ENCODE measurements at places on chromosomes 12 and 14.

DNA sequence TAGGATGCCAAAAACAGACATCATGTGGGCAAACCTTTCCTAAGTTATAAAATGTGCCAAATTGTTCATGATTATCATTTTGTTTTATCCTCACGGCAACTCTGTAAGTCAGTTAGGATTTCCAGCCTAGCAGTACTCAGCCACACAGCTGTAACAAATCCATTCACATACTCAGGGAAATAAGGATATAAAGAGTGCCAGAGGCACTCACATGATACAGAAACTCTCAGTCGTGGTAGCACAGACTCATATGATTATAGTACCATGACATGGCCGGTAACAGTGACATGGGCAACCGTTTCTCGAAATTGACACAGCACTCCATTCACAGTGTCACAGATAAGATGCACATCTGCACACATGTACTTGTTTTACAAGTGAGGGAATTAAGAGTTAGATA lies 344.2 kb downstream of the LRIG3 start:
- no peaks in the 10 kb centered on the region for H3K36me3 ChIP-seq
- no peak for DNase-seq
- no peaks in the 10 kb centered on the region for H3K27me3 ChIP-seq

GRCh38 chr14:74658535-74659131 lies 46.6 kb upstream of the LTBP2 start:
- DNase-seq: no peak
- H3K27me3 ChIP-seq: no peaks in the 10 kb centered on the region
- H3K4me3 ChIP-seq: no peak overlapping the region

GRCh38 chr14:25788252-25788651 lies 738.3 kb upstream of the STXBP6 start:
- H3K36me3 ChIP-seq: no peaks in the 10 kb centered on the region
- H3K27me3 ChIP-seq: no peaks in the 10 kb centered on the region
- H3K27ac ChIP-seq: no peak overlapping the region
- H3K4me3 ChIP-seq: no peak overlapping the region

DNA sequence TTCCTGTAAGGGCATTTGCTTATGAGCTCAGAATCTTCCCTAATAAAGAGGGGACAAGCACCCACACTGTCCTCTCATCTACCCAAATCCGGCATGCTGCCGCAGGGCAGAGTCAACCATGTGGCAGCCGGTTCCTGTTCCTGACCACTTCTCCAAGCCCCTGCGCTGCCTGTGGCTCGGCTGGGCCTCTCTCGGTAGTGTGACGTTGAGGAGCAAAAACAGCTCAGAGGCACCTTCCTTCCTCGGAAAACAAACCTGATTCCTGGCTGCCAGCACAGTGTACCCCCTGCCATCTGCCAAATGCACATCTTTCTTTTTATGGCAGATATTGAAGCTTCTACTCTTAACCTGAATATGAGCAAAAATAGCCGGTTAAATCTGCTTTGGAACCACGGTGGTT lies 50.5 kb downstream of the CFAP251 start:
- no peaks in the 10 kb centered on the region for H3K4me1 ChIP-seq
- H3K27ac ChIP-seq: no peak overlapping the region
- H3K27me3 ChIP-seq: no peaks in the 10 kb centered on the region
- DNase-seq: no peak
- no peak overlapping the region for H3K4me3 ChIP-seq

DNA sequence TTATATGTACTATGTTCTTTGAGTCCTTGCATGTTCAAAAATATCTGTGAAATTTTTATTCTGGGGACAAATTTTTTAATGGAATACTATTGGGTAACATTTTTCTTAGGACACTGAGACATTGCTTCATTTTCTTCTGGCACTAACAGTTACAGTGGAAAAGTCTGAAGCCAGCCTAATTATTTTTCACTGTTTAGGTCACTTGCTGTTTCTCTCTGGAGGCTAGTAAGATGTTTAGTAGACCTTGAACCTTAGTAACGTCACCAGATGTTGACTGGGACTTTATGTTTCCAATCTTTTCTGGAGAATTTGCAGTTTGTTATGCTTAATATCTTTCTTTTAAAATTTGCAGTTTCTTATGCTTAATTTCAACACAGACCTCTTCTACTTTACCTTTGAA lies 12.3 kb upstream of the EPYC start:
- H3K4me3 ChIP-seq: no peak overlapping the region
- H3K27me3 ChIP-seq: no peaks in the 10 kb centered on the region
- no peaks in the 10 kb centered on the region for H3K4me1 ChIP-seq
- no peak overlapping the region for H3K27ac ChIP-seq

DNA sequence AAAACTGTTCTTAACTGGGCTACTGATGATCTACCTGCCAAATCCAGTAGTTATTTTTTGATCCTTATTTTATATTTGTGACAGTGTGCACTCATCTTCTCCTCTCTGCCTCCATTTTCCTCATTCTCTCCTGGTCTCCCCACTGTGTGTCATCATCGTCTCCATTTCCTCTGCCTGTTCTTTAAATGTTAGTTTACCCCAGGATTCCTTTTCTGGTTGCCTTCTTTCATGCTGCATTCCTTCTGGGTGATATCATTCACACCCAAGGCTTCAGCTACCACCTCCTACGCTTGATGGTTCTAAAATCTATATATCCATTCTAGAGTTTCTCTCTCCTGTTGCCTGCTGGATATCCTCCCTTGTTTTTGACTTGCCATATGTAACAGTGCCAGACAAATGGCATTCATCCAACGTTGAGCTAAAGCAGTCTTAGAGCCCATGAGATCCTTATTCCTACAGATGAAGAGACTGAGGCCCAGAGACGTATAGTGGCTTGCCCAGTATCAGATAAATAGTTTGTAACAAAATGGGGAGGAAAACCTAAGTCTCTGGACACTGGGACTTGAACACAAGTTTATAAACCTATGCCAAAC lies 109.5 kb downstream of the DIP2B start:
- H3K4me3 ChIP-seq: no peak overlapping the region
- H3K36me3 ChIP-seq: no peaks in the 10 kb centered on the region
- H3K27me3 ChIP-seq: no peaks in the 10 kb centered on the region
- no peak for DNase-seq

Measured in thoracic aorta (tissue), 2 donors.